CMK (cell line): ENCODE measurements at places on chromosomes 3 and 15.

- no peak for DNase-seq
These were observed 9.1 kb downstream of the BCL2L10 start for GRCh38 chr15:52103217-52104207.

GRCh38 chr3:100702980-100703345, 6.3 kb upstream of the TFG start:
- no peak for DNase-seq

DNA sequence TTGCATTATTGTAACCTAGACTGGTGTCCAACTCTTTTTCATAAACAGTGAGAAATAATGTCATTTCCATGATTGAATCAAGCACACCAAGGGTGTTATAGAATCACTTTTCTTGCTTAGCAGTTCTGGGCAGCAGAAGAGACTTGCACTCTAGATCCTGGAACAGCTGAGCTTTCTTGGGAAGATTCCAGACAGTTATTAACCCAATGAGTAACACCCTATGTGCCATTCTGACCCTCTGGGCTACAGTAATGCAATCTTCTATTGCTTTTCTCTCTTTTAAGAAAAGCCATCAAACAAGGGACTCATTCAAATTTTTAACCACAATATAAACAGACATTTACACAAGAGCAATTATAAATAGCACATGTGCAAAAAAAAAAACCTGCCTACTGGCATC, 39.3 kb upstream of the USP3 start:
- DNase-seq = no peak

GRCh38 chr3:42394579-42395288, 15.7 kb downstream of the LYZL4 start:
- no peak for DNase-seq

GRCh38 chr15:22973987-22974386, 6.2 kb downstream of the CYFIP1 start:
- no peak for DNase-seq

DNA sequence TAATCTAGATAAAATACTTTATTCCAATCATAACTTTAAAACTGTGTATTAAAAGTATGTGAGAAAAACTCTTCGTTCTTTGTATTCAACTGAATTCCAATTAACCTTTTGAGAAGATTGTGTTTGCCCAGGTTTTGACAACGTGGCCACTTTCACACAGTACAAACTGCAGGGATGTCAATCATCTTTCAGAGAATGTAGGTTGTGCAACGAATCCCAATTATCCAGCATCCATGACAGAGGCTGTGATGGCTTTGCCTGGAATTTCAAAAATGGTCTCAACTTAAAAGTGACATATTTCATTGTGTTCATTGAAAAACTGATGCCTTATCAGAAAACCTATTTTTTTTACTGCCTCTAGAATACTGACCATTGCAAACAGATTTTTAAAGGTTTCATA, 615.1 kb upstream of the KCNMB2 start:
- DNase-seq = no peak

- DNase-seq = no peak
These were observed 95.7 kb downstream of the SAMMSON start for GRCh38 chr3:70095260-70095659.

- no peak for DNase-seq
These were observed 32.5 kb downstream of the TCF12 start for GRCh38 chr15:56950979-56951378.

- DNase-seq = no peak
These were observed 134.2 kb upstream of the ALCAM start for GRCh38 chr3:105232553-105232952.

GRCh38 chr3:55899887-55900286, 412.8 kb upstream of the WNT5A start:
- no peak for DNase-seq

GRCh38 chr3:168112894-168113293, 17.2 kb upstream of the GOLIM4 start:
- no peak for DNase-seq

DNA sequence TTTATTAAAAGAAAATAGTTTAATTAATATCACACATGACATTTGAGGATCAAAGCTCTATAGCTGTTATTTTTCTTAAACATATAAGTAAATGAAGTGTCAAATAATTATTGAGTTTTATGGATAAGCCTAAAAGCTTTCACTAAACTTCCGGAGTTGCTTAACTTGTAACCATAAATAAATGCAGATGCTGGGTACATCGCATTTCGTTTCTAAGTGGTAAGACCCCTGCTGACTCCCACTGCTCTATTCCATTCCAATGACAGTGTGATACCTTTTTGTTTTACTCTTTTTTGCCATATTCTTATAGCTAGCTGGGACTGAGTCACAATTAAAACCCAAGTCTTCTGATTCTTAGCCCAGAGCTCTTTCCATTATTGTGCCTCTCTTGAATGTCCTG, 411.1 kb downstream of the SOX2 start:
- DNase-seq = no peak

DNA sequence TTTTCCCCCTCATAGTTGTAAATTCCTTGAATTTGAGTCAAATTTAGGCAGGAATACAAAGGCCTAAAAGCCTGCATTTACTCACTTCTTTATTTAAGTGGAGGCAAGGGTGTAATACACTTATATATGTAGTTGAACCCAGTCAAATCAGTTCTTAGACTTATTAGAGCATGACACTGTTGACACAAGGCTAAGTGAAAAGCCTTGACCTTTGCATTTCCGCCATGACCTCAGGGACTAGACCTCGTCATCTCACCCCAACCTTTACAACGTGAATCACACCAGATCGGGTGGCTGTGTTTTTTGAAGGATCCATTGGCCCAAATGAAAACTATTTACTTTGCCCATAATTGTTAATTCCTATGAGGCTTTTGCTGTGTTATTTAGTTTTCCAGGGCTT, 774.4 kb downstream of the ROBO1 start:
- no peak for DNase-seq

DNA sequence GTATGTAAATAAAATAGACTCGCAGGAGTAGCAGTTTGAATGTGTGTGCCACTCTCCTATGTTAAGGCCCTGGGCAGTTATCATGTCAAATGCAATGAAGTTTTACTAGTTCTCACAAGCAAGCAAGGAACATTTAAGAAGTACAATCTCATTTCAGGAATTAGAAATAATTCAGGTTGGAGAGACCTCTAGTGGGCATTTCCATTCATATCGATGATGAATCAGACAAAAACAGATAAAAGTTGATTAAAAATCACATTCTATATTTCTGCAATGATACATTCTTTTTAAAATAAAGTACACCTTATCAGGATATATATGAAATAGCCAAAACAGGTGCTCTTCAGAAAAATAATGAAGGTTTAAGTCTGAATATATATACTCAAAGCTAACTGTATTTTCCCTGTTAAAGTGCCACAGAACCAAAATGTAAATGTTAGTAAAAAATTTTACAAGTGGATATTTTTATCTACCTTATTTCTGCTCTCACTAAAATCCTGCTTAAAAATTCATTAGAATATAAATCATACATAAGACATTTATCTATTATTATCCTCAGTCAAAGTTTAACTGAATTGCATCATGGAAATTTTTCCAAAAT, 492.4 kb upstream of the FRG2C start:
- DNase-seq = no peak

DNA sequence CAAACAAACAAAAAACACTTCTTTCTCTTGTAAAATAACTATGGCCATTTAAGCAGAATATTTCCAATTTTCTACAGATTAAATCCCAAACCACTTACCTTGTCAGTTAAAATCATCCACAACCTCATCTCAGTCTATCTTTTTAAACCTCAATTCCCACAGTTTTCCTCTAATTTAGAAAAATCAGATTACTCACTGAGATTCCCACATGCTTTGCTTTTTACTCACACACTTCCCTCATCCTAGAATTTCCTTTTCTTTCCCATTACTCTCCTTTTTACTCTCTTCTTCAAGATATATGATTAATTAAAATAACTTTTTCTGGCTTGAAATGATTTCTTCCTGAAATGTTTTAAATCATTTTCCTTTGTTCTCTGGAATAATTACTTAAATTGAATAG, 790.7 kb downstream of the ROBO1 start:
- no peak for DNase-seq

GRCh38 chr3:102081572-102082289, 232.4 kb downstream of the NFKBIZ start:
- no peak for DNase-seq

- no peak for DNase-seq
These were observed 9.9 kb upstream of the RPL29 start for GRCh38 chr3:52005571-52005986.

- DNase-seq = no peak
These were observed 44.3 kb downstream of the DHX30 start for GRCh38 chr3:47847260-47847659.

DNA sequence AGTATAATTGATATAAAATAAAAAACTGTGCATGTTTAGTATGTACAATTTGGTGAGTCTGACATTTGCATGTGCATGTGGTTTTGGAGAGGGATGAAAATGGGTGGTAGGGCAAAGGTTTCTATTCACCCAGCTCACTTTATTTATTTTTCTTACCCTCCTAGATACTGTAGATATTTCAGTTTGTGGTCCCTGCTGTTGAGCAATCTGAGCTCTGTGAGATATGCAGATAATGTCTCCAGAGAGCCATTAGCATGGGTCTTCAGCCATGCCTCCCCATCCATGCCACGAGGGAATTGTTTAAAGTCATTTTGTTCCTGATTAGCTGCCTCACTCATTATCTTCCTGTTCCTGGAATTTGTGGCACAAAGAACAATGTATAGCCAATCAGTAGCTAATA, 44.4 kb upstream of the B3GALNT1 start:
- DNase-seq = no peak

- DNase-seq = no peak
These were observed 84.2 kb downstream of the NEDD4 start for GRCh38 chr15:55909036-55909811.

- no peak for DNase-seq
These were observed 22.6 kb upstream of the UMPS start for GRCh38 chr3:124707656-124708062.

DNA sequence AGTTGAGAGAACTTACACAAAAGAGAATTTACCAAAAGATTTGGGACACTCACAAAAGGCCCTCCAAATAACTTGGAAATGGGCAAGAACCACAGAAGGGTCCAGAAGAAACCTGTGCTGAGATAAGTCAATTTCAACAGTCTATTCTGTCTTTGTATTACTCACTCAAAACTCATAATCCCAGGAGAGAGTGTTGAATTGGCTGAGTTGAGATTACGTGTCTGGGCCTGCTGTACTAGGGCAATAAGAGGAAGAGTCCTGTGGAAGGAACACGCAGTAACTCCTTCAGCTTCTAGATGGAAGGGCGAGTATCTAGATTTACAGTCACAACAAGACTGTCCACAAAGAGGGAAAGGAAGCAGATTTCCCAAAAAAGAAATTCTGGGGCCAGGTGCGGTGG, 42.5 kb upstream of the DYNC1LI1 start:
- DNase-seq = no peak

DNA sequence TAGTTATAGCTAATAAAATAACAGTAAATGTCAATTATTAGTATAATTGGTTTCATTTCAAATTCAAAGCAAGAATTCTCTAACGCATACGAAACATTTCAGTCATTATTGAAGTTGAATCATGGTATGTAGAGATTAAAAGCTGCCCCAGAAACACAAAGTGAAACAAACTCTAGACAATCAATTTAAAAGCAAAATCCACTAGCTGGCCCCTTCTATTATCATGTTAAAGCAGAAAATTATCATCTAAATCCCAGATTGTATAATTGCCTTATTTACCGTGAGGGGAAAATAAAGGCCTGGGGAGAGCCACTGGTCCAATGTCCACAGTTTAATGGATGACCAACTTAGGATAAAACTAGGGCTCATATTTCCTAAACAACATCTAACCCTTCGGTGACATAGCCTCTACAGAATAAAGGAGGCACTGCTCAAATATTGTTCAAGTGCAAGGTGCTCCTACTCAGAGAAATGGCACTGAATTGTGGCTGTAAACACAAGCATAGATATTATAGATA, 110.9 kb upstream of the THRB start:
- no peak for DNase-seq

GRCh38 chr3:169034401-169034800, 629.1 kb downstream of the MECOM start:
- DNase-seq = no peak

DNA sequence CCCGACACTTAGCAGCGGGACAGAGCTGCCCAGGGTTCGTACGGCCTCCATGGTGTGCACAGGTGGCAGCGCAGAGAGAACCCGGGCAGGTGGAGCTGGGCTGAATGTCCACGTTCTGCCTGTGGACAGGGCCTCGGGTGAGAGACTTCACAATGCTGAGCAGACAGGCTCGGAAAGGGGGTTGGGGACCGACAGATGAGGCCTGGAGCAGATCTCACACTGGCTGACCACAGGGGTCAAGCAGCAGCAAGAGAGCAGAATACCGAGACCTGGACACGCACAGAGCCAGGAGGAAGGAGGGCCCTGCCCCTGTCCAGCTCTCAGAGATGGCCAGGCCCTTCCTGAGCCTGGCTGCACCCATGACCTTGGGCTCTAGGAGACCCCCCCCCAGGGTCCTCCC, 83.0 kb downstream of the VGLL4 start:
- DNase-seq = no peak

DNA sequence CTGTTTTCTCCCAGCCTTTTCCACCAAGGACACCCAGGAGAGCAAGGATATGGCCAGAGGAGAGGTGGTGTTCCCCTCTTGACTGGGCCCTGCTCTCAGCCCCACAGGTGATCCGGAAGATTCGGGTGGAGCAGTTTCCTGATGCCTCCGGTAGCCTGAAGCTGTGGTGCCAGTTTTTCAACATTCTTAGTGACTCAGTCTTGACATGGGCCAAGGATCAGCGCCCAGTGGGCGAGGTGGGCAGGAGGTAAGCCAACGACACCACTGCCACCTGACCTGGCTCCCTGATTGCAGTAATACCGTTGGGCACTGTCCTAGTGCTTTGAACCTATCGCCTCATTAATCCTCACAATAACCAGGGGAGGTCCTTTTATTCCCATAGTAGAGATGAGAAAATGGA, 25.3 kb upstream of the SLC28A1 start:
- DNase-seq = no peak

GRCh38 chr3:52352566-52352965, 36.4 kb downstream of the DNAH1 start:
- DNase-seq = no peak

- no peak for DNase-seq
These were observed 108.5 kb downstream of the CYP19A1 start for GRCh38 chr15:51229907-51230330.

- no peak for DNase-seq
These were observed 281.6 kb upstream of the TMCO5A start for GRCh38 chr15:37652646-37653417.

DNA sequence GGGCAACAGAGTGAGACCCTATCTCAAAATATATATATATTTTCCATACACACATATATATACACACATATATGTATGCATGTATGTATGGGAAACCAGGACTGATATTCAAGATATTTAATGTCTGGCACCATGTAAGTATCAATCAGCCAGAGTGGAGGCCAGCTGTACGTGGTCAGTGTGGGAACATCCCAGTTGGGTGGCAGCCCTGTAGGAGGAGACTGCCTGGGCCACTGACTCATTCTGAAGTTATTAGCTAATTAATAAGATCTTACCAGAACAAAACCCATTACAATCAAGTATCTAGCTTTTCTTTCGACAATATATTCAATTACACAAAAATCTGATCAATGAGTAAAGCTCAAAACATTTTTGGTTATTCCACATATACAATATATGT, 85.1 kb upstream of the OCA2 start:
- DNase-seq = no peak
